ENCODE measurements at places on chromosomes 4 and X.

DNA sequence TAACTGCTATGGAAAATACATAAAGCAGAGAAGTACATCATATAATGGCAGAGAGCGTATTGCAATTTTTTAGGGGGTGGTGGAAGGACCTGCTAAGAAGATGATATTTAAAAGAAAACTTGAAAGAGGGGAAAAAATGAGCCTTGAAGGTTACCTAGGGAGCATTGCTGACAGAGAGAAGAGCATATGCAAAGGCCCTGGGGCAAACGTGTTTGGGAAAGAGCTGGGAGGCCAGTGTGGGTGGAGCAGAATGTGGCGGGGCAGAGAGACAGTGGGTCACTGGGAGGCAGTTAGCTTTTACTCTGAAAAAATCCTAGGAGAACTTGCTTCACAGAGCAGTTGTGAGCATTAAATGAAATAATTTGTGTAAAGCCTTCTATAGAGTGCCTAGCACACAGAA, 157.0 kb downstream of the SHROOM3 start:
- DNase-seq: no peak

- no peak for DNase-seq
These were observed 242.9 kb upstream of the ANKRD50 start for GRCh38 chr4:124955476-124955875.

DNA sequence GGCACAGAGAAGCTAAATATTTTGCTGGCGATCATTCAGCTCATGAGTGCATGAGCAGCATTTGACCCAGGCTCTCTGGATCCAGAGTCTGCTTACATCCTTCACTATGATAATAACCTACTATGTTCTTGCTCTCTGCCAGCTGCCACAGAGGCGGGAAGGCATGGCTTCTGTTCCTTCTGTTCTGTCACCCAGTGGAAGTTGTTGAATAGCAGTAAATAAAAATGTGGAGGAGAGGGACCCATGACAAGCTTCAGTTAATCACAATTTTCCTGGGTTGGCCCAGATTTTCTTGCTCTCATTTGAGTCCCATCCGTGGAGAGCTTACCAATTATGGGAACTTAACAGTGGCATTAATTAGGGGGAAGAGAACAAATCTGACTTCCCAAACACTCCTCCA, 250.1 kb upstream of the NOCT start:
- DNase-seq: no peak

- no peak for DNase-seq
These were observed 426 bp downstream of the SLBP start for GRCh38 chr4:1711571-1712215.

- DNase-seq: no peak
These were observed 15.4 kb upstream of the MSANTD1 start for GRCh38 chr4:3233391-3234071.

DNA sequence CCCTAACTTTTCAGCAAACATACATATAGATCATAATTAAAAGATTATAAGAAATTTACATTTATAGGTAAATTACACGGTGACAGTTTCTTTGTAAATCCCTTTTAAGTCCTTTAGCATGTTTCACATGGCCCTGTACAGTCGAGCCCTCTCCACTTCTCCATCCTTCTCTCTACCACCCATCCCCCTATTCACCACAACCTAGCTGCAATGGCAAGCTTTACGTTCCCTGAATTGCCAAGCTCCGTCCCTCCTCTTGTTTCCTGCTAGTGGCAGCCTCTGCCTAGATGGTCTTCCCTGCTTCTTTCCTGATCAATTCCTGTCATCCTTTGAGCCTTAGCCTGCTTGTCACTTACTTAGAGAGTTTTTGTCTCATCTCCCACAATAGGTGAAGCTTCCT, 116.2 kb downstream of the TMA16 start:
- no peak for DNase-seq

GRCh38 chrX:149898554-149898953, 17.6 kb downstream of the MAGEA8 start:
- DNase-seq: no peak

DNA sequence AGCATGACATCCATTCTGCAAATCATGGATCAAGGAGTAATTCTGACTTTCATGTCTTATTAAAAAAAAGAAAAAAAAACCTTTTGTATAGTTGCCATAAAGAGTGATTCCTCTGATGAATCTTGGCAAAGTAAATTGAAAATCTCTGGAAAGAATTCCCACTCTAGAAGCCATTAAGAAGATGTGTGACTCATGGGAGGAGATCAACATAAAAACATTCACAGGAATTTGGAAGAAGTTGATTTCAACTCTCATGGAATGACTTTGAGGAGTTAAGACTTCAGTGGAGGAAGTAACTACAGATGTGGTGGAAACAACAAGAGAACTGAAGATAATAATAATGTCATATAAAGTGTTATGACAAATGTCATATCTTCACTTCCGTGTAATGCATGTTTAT, 204.2 kb downstream of the PABPC4L start:
- no peak for DNase-seq

DNA sequence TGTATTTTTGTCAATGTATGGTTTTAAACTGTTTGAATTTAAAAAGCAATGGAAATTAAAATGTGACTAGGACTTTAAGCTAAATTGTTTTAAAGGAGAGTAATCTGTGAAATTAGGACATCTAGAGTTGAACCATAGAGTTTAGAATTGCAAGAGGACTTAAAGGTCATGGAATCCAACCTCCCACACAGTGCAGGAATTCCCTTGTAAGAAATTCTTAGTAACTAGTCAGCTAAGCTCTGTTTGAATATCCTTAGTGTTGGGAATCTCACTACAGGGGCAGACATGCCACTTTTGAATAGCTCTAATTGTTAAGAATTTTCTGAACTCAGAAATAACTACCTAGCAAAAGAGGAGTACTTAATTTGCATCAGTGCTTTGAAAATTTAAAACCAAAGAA, 292.9 kb downstream of the IL1RAPL1 start:
- no peak for DNase-seq

DNA sequence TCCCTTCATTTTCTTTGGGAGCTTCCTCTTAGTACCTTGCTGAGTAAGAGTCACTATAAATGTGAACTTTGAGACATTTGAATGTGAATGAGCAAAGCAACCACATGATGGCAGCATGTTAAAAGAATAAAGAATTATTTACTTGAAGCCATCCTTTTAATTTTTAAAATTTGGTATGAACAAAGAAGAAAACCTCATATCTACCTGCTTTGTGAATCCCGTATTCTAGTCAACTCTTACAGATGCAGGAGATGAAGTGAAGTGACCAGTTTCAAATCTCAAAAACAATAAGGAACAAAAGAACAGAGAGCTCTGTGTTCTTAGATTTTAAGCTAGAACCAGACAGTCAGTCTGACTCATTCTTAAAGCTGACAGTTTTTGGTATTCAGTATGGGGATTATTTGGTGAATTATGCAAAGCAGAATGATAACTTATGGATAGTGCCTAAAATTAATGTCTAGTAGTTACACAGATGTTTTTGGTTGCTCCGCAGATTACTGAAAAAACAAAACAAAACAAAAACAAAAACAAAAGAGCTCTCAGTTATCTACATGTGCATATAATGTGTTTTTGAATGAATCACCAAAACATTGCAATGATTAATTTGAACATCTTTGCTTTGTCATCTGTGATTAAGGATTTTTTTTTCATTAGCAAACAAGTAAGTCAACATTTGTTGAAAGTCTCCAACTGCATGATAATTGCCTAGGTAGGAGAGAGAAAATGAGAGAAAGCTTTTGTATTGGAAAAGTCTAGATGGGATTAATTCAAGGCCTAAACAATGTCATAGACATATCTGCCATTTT, 48.2 kb upstream of the H2AZ1 start:
- DNase-seq: no peak

DNA sequence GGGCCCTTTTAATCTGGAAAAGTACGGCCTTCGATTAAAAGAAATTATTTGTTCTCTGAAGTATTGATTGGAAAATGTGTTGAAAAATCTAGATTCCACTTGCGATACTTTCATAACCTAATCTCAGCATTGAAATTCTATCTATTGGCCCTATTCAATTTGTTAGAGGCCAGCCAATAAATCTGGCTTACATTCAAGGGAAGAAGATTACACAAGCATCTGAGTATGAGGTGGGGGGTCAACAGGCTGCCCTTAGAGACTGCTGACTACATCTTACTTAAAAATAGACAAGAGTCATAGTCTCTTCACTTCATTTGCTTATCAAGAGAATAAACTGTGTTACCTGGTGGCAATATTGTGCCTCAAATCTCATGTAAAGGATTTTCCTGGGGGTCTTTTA, 248.0 kb upstream of the KCNIP4 start:
- DNase-seq: no peak

DNA sequence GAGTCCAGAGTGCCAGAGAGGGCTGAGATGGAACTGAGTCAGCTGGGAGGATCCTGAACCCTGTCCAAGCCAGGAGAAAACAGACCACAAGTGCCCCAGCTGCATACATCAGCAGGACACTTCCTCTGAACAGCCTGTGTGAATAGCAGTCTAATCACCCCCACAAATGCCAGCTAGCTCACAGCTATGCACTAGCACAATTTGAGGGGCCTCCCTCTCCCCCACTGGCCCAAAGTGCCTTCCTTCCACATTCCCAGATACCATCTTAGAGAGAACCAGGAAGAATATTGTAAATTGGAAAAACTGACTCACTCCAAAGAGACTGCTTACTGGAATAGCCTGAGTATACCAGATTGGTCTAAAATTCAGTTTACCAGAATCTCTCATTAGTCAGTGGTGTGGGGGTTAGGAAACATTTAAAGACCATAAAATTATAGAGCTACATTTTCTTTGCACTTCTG, 292.6 kb upstream of the KLF3 start:
- DNase-seq: no peak

DNA sequence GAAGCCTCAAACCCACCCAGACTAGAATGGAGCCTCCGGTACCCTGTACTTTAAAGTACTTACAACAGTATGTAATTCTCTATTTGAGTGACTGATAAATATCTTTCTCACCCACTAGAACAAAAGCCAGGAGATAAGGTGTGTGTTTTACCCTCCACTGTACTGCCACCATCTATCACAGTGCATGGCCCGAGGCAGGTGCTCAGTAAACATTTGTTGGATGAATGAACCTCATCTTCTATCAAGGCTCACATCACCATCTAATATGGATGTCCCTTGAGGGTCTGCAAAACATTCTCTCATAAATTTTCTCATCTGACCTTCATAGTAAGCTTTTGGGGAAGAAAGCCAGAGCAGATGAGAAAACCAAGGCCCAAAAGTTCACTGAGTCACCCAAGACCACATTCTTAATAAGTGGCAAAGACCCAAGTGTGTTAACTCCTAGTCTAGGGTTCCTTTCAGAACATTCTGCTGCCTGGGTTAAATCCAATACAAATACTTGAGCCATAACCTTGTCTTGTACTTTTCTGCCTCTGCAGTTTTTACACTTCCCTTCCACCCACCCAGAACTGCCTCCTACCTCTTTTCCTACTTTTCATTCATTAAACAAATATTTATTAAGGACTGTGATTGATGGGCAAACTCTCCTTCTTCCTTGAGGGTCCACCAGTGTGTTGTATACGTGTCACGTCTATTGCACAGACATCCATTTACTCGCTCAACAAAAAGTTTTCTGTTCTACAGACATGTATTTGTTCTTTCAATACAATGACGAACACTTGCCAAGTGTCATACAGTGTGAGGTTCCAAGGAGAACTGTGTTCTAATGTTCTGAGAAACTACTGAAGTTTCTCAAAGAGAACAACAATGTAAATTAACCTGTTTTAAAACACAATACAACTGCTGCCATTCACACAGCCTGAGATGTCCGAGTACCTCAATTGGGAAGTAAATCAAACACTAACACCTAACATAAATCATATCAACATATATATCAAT, 35.7 kb downstream of the APBB2 start:
- no peak for DNase-seq

GRCh38 chr4:18291256-18291655, 269.7 kb upstream of the LCORL start:
- no peak for DNase-seq

DNA sequence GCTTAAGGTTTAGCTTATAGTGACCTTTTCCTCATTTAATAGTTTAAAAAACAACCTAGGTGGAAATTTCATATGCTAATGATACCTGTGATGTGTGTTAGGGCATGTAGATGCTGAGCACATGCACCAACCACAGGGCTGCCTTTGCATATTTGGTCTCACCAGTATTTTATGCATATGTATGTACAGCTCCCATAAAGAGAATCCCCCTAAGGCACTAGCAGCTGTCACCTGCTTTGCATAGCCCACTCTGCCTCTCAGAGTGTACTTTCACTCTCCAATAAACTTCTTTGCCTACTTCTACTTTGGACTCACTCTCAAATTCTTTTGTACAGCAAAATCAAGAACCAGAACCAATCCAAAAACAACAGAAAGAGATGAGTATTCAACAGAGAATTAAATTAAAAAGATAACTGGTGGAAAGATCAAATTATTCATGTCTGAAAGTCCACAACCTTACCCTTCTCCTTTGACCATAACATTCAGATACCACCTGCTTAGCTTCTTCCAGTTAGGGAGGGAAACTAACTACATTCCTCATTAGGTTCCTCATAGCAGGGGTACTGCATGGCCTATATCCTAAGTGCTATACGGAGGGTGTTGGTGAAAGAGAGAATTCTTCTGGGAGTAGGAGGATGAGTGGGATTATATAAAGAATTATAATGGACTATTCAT, 250.5 kb downstream of the STPG2 start:
- DNase-seq: no peak

DNA sequence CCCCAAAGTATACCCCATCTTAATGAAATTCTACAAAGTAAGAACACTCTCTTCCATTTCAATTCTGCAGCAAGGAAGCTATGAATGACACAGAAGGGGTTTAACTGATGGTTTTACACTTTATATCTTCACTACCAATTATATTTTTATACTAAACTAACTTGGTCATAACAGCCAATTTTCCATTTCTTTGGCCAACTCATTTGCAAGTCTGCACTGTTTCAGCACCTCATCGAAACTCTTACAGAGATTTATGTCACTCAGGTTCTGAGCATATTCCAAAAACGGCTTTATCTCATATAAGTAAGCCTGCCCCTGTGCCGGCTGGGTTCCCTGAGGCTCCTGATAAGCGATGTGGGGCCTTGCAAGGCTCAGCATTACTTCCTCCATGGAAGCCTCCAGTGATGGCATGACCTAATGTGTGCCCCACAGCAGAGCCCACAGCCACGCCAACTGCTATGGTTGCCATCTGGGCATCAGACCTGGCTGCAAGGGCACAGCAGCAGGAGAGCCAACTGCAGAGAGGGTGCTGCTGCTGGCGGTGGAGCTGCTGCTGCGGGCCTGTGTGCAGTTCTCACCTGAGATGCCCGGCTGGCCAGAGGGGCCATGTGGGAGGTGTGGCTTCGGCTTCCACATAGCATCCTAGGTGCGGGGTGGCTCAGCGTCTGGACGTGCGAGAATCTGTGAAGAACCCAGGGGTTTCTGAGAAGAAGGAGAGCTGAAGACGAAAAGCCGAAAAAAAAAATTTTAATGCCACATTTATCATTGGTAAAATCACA, 13.4 kb upstream of the IBSP start:
- DNase-seq: no peak

GRCh38 chrX:69093960-69094871, 71.0 kb downstream of the PJA1 start:
- no peak for DNase-seq

- no peak for DNase-seq
These were observed 74.1 kb downstream of the FBXO8 start for GRCh38 chr4:174209341-174209740.

GRCh38 chrX:1536712-1537030, 314 bp downstream of the P2RY8 start:
- no peak for DNase-seq

Data from stimulated activated CD4-positive, alpha-beta T cell treated with anti-CD3 and anti-CD28 coated beads, TNF-alpha, amount 100 ng/mL, for 1 hour (primary cell).